ENCODE measurements at places on chromosomes 16 and 17.
A peak's percentile ranks its signal among the peaks of the same experiment; 100 is the strongest.

DNA sequence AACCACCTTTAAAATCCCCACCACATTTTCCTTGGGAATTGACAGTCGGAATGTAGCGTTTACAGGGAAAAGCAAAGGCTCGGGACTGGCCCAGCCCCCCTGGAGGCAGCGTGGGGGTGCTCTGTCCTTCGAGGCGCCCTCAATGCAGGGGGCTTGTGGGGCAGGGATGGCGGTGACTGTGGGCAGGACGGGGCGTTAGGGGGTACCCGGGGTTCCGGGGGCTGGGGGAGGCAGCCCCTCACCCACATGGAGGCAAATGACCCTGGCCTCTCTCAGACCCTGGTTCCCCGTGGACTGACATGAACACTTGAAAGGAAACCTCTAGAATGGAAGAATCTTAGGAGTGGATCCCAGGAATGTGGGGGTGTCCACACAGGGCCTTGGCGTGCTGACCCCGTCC lies 78.4 kb upstream of the GNG13 start:
- DNase-seq = no peak

- no peak for DNase-seq
Observed at GRCh38 chr16:52592778-52593177, 45.8 kb upstream of the TOX3 start.

DNA sequence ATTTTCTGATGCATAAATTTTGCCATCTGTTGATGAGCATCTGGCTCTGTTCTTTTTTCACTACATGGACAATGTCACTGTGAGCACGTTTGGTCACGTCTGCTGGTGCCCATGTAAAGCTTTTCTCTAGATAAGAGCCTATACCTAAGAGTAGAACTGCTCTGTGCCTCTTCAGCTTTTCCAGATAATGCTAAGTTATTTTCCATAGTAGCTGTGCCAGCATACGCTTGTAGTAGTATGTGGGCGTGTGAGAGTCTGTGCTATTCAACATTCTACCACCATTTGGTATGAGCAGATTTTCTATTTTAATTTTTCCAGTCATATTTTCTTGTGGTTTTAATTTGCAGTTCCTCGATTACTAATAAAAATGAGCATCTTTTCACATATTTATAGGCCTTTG lies 33.2 kb downstream of the VPS35L start:
- no peak for DNase-seq

DNA sequence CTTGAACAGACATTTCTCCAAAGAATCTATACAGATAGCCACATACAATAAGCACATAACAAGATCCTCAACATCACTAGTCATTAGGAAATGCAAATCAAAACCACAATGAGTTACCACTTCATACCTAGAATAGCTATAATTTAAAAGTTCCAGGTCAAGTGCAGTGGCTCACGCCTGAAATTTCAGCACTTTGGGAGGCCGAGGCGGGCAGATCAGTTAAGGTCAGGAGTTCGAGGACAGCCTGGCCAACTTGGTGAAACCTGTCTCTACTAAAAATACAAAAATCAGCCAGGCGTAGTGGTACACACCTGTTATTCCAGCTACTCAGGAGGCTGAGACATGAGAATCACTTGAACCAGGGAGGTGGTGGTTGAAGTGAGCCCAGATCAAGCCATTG lies 19.9 kb downstream of the RANBP10 start:
- DNase-seq = no peak

GRCh38 chr16:3138342-3138741 lies 3.5 kb downstream of the ZNF213 start:
- DNase-seq = no peak

DNA sequence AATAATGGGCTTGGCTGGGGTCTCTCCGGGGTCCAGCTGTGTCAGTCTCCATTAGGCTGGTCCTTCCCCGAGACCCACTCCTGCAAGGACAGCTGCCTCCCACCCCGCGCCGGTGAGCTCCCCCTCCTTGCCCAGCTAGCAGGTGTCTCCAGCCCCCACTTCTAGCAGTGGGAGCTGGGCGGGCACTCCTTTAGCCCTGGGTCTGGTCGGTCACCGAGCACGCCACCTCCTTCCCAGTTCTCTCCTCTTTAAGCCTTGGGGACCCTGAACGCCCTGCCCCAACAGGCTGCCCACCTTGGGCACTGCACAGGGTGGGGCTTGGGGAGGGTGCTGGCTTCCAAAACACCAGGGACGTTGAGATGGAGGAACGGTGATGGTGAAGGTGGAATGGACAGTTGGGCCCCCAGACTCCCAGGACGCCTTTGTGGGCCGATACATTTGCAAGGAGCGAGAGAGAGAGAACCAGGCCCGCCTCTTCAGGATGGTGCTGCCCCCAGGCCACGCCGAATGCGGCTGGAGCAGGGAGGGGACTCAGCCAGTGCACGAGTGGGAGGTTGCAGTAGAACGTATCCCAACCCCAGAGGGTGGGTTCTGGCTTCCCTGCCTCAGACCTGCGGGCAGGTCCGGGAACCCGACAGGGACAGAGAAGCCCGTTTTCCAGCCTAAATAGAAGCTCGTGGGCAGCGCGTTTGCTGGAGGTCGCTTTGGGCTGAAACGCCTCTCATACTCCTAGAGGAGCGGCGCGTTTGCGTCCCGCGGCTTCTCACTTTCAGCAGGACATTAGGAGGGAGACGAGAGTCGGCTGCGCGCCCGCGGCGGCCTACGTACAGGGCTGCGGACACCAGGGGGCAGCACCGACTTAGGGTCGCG lies 10.7 kb downstream of the TBX2 start:
- DNase-seq = peak; percentile 79

GRCh38 chr17:70028397-70028796 lies 46.6 kb upstream of the KCNJ16 start:
- DNase-seq = no peak

- no peak for DNase-seq
Observed at GRCh38 chr17:70642059-70642458, 472.7 kb downstream of the KCNJ2 start.

DNA sequence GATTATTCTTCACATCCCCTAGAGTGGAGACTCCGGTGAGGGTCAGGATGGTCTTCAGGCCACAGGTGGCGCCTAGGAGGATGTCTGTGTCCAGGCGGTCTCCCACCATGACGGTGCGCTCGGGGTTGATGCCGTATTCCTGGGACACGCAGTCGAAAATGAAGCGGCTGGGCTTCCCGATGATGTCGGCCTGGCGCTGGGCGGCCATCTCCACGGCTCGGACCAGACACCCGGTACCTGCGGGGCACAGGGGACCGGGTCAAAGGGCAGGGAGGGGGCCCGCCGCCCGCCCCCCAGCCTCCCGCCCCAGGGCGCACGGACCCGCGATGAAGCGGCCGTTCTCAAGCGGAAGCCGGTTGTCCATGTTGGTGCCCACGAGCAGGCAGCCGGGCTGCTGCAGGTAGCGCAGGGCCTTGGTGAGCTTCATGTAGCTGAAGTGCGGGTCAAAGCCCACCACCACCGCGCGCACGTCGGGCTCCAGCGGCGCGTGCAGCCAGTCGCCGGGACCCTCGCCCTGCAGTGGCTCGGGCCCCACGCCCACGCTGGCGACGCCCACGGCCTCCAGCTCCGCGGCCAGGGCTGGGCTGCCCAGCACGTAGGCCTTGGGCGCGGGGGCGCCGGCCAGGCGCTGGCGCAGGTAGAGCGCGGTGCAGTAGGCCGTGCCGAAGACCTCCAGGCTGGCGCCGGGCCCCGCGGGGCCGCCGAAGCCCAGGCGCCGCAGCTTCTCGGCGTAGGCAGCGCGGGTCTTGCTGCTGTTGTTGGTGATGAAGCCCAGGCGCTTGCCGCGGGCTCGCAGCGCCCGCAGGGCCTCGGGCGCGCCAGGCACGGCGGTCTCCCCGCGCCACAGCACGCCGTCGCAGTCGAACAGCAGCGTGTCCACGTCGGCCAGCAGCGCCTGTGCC lies 572 bp downstream of the PGP start:
- no peak for DNase-seq

- no peak for DNase-seq
Observed at GRCh38 chr17:33725675-33726271, 432.7 kb upstream of the ASIC2 start.

- DNase-seq = no peak
Observed at GRCh38 chr17:27559506-27560481, 71.2 kb upstream of the LGALS9 start.

DNA sequence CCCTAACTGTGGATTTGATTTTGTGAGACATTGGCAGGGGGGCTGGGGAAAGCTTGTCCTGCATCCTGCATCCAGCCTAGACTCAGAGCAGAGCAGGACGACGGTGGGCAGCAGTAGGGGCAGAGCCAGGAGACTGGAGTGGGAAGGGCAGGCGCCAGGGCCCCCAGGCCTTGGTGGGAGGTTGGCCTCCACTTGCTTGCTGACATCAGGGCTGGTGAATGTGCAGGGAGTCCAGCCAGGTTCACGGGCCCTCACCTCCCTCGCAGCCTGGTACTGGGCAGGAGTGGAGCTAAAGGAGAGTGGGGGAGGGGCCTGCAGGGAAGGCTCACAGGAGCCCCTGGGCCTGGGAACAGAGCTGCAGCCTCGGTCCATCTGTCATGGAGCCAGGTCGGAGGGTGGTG lies 2.2 kb upstream of the SMTNL2 start:
- DNase-seq = no peak

GRCh38 chr17:66799849-66800537 lies 34.9 kb upstream of the CACNG5 start:
- no peak for DNase-seq

- DNase-seq = no peak
Observed at GRCh38 chr17:21296097-21297025, 11.8 kb downstream of the MAP2K3 start.

GRCh38 chr17:29141514-29141876 lies 38.7 kb downstream of the MYO18A start:
- no peak for DNase-seq

- DNase-seq = no peak
Observed at GRCh38 chr16:68273459-68273858, 9.1 kb downstream of the SLC7A6 start.

- DNase-seq = no peak
Observed at GRCh38 chr17:35943537-35943936, at the start of gene LYZL6. Gene LYZL6 (minus strand): TSS chr17:35943713. CDS start chr17:35939356, 4,357 bp downstream.

- DNase-seq = peak; percentile 82
Observed at GRCh38 chr17:76278952-76279741, 14.0 kb downstream of the UBALD2 start.

DNA sequence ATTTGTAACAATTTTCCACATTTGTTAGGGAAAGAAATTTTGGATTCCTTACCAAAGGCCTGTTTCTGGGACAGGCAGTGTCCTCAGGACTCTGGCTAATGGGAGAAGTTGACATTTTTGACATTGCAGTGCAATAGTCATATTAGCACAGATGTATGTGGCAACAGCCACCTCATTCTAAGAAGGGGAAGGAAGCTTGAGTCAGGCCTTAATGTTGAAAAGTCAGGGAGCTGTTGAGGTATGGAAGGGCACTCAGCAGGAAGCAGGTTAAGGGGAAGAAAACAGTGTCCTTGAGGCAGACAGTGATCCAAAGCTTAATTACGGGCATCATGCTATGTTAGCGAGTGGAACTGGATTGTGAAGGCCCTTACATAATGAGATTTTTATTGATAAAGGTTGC lies 20.9 kb downstream of the AKTIP start:
- no peak for DNase-seq

DNA sequence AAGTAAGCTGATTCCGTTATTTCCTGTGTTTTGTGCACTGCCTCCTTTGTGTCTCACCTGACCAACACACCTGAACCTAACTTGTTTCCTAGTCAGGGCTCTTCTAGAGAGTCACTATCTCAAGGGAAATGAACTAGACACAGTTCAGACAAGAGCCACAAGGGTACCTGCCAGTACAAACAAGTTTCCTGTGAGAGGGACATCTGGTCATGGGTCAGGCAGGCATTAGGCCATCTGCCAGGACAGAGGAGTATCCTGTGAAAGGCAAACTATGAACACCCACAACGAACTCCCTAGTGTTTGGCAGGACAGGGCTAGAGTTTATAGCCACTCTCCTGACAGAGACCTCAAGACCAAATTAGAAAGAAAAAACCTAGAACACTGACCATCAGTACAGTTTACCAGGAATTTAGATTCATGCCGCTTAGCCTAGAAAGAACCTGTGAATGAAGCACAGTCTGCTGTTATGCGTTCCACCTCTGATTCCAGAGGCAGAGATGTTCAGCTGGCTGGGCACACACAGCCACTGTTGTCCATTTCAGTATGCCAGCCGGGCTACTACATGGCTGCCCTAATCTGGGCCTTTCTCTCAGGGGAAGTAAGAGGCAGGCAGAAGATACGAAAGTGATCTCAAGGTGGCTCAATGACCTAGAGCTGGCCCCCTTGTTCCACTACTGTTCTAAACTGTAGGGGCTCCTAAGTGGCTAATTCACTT lies 20.7 kb upstream of the GLG1 start:
- DNase-seq = no peak

- no peak for DNase-seq
Observed at GRCh38 chr17:77304051-77304745, 163.4 kb downstream of the SEC14L1 start.
